ENCODE measurements at places on chromosomes 3 and 15. TPM values are rescaled to one million over a fixed set of nuclear protein-coding genes. Genes with fewer than 3 reads are reported as not detected.

Gene GHSR
- not detected for total RNA-seq

Gene CCDC33
- not detected for total RNA-seq

DNA sequence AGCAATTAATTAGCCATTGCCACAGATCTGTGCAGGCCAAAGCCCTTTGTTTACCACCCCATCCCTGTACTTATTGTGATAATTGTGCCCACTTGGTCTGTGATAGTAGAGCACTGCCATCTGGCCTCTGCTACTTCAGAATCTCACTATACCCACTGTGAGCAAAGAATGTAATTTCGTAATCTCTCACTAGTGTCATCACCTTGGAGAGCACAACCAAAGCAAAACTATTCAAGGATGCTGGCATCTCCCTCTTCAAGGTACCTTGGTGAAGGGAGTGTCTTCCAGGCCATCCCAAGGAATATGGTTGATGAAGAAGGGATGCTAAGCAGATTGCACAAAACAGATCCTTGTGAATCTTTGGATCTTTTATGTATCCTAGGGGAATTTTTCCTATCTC lies 34.7 kb upstream of the NOX5 start:
- no peaks in the 10 kb centered on the region for H3K36me3 ChIP-seq
- no peak for DNase-seq
- no peaks in the 10 kb centered on the region for H3K27me3 ChIP-seq
- no peak overlapping the region for H3K4me3 ChIP-seq

- H3K4me1 ChIP-seq = no peaks in the 10 kb centered on the region
- DNase-seq = no peak
- no peak overlapping the region for H3K4me3 ChIP-seq
- no peak overlapping the region for H3K27ac ChIP-seq
- H3K36me3 ChIP-seq = no peaks in the 10 kb centered on the region
Measured at GRCh38 chr3:28994161-28994905, 286.5 kb upstream of the RBMS3 start.

DNA sequence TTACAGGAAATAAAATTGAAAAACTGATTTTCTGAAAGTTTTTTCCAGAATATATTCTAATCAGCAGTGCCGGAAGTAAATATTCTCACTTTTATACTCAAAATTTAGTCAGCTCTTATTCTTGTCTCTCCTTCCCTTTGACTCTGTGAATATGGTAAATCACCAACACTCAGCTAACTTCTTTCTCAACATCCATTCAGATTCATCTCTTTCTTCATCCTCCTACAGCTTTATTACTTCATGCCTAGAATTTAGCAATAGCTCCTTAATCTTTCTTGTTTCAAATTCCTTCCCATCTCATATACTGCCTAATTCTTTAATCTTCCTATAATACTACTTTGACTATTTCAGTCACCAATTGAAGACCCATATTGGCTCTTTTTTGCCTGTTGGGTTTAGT lies 67.9 kb downstream of the FGF7 start:
- no peak overlapping the region for H3K27ac ChIP-seq

Gene NR1I2
- total RNA-seq = not detected

- no peaks in the 10 kb centered on the region for H3K27me3 ChIP-seq
- no peaks in the 10 kb centered on the region for H3K4me1 ChIP-seq
- DNase-seq = no peak
- H3K27ac ChIP-seq = no peak overlapping the region
- H3K36me3 ChIP-seq = no peaks in the 10 kb centered on the region
Measured at GRCh38 chr3:118548434-118548833, 486.2 kb downstream of the IGSF11 start.
